GM12878 (cell line): ENCODE measurements at places on chromosomes 7 and 10. TPM values are rescaled to one million over a fixed set of nuclear protein-coding genes. Genes with fewer than 3 reads are reported as not detected.

PHF14 gene
- 32.5 and 35.3 TPM in 2 replicates for total RNA-seq

LOXL4 gene
- total RNA-seq: not detected in 2 replicates

MRLN gene
- total RNA-seq: not detected in 2 replicates

DDC gene
- total RNA-seq: not detected in 2 replicates

ACBD7 gene
- total RNA-seq: 0.27 and 0.74 TPM in 2 replicates

TMEM273 gene
- total RNA-seq: 20.9 and 23.5 TPM in 2 replicates

NEUROG3 gene
- total RNA-seq: not detected in 2 replicates

ZNF117 gene
- 7.0 and 7.5 TPM in 2 replicates for total RNA-seq

SPDYE5 gene
- not detected in 2 replicates for total RNA-seq

LIPN gene
- total RNA-seq: not detected in 2 replicates

ZNF853 gene
- 0.11 and 0.13 TPM in 2 replicates for total RNA-seq

TMEM196 gene
- total RNA-seq: not detected in 2 replicates

SUGCT gene
- 0.51 and 1.0 TPM in 2 replicates for total RNA-seq

SRRM3 gene
- 0.15 and 0.19 TPM in 2 replicates for total RNA-seq

AGMO gene
- not detected in 2 replicates for total RNA-seq

PRPS1L1 gene
- not detected in 2 replicates for total RNA-seq

VGF gene
- 0.11 and 0.23 TPM in 2 replicates for total RNA-seq

ARHGAP12 gene
- total RNA-seq: 7.4 and 8.2 TPM in 2 replicates

UCMA gene
- total RNA-seq: not detected in 2 replicates

DNTT gene
- 0.10 TPM in 1 of 2 replicates, not detected in the other for total RNA-seq

CLCN1 gene
- total RNA-seq: not detected in 2 replicates

PAX4 gene
- not detected in 2 replicates for total RNA-seq
